Stimulated activated CD4-positive, alpha-beta T cell treated with anti-CD3 and anti-CD28 coated beads, Interleukin-15, amount 100 ng/mL, for 24 hours (primary cell): ENCODE measurements at places on chromosomes 12 and 14.
A peak's percentile ranks its signal among the peaks of the same experiment; 100 is the strongest.

GRCh38 chr12:94623161-94623920 lies 27.0 kb downstream of the TMCC3 start:
- no peak for DNase-seq

- no peak for DNase-seq
Measured at GRCh38 chr12:16417058-16417457, 69.6 kb downstream of the MGST1 start.

GRCh38 chr12:32264961-32265360 lies 134.4 kb upstream of the FGD4 start:
- DNase-seq = no peak

DNA sequence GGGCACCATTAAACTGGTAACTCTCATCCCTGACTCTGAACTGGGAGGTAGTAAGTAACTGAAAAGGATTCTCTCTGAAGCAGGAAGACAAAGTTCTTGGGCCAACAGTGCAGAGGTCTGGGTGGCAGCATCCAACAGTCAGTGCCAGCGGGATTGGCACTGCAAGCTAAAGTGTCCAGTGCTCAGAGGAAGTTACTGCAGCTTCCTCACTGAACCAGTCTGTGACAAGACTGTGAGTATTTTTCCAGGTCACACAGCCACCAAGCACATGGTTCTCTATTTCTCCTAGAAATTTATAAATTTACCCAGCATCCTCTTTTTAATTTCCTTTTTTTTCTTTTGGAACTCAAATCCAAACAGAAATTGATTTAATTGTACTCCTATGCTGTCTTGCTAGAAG lies 81.6 kb upstream of the FAR2 start:
- DNase-seq = no peak

GRCh38 chr12:82361461-82361915 lies 3.2 kb downstream of the METTL25 start:
- DNase-seq = no peak

DNA sequence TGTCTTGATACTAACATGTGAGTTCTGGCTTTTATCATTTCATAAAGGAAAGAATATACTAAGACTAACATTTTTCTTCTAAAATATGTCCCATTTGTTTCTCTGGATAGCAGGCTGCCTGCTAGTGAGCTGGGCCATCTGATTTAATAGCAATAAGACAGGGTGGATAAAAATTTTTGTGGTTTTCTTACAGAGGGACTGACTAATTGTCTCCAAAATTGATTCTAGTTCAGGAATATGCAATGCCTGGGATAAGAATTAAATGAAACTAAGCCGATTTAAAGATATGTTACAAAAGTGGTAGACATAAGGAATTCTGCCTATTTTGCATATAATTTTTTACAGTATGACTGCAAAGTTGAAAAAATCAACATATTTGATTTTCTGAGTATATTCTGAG lies 252.9 kb upstream of the NAV3 start:
- DNase-seq = no peak

GRCh38 chr14:96590190-96590864 lies 88.1 kb downstream of the PAPOLA start:
- no peak for DNase-seq

DNA sequence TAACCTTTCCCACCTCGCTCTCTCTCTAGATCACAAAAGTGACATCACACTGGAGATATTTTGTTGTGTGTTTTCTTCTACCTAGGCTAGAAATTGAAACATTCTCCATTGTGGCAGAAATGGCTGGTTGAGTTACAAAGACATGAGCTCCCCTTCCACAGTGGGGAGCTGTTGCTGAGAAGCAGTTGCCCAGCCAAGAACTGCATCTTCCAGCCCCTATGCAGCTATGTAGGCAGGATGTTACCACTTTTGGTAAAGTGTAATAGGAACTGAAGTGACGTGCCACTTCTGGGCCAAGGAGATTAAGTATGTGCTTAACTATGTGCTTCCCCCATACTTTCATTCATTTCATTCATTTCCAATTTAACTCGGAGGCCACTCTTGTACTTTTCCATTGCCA lies 138.7 kb upstream of the E2F7 start:
- DNase-seq = no peak

GRCh38 chr14:60195179-60195810 lies 30.1 kb upstream of the DHRS7 start:
- DNase-seq = no peak

DNA sequence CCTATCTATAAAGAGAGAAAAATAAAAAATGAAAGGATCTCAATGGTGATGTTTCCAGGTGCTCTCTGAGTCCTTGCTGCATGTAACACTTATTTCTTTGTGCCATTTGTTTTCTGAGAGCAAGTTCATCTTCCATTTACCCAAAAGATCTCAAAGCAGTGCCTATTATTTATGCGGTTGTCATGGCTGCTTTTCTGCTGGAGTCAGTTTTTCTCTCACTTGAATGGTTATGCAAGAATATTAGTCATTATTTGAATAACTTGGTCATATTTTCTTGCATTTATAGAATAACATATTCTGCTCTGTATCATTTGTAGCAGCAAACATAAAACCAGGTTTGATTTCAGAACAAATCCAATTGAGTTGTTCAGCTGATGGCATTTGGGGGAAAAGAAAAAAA lies 141.8 kb upstream of the G2E3 start:
- no peak for DNase-seq

DNA sequence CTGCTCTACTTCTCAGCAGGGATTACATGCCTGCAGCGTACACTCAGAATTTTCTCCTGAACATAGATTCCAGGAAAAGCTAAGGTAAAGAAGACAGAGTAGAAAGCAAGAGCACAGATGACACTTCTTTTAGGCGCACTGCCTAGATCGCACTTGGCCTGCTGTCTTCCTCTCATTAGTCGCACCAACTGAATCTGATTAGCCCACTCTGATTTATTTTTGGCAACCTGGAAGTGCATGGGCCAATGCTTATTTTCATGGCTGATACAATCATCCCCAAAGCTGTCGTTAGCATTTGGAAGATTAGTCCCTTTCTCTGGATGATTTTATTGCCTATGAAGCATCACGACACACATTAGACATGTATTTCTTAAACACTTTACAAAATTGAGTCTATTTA lies 152.5 kb downstream of the PTPRO start:
- no peak for DNase-seq

DNA sequence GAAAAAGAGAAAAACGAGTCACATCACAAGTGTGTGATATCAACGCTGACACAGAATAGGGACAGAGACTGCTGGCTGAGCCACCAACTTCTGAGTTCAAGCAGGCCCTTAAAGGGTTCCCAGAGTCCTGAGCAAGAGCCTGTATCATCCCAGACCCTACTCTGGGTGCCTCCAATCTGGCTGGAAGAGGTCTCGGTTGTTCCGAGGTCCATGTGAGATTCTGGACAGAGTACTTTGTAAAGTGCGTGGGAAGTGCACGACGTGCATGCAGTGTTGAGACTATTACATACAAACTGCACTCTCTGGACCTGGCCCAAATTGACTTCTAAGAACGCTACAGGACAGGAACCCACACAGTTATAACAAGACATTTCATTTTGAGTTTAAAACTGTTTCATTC lies 40.6 kb downstream of the MOK start:
- no peak for DNase-seq

DNA sequence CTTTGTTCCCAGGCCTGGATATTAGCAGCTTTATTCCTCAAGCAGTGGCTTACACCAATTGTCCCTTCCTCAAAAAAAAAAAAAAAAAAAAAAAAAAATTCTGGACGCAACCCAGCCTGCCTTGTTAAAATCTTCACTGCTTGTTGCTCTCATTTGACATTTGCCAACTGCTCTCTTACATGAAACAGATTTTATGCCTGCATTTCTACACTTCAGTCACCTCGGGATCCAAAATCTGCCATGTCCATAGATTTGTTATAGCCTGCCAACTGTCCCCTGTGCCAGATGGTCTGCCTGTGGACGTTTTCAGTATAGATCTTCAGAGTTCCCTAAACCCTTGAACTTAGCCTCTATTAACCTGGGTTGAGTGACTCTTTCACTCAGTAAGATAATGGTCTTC lies 651.5 kb downstream of the FSCB start:
- no peak for DNase-seq

GRCh38 chr12:120225200-120225558 lies 24.3 kb upstream of the RPLP0 start:
- no peak for DNase-seq

GRCh38 chr14:63573581-63573980 lies 30.4 kb upstream of the PPP2R5E start:
- DNase-seq = no peak

GRCh38 chr14:101980700-101981099 lies 16.3 kb downstream of the DYNC1H1 start:
- DNase-seq = peak; percentile 23

GRCh38 chr14:34615507-34615906 lies 14.4 kb downstream of the SNX6 start:
- DNase-seq = no peak

- DNase-seq = no peak
Measured at GRCh38 chr14:79840831-79841230, 370.5 kb downstream of the DIO2 start.

DNA sequence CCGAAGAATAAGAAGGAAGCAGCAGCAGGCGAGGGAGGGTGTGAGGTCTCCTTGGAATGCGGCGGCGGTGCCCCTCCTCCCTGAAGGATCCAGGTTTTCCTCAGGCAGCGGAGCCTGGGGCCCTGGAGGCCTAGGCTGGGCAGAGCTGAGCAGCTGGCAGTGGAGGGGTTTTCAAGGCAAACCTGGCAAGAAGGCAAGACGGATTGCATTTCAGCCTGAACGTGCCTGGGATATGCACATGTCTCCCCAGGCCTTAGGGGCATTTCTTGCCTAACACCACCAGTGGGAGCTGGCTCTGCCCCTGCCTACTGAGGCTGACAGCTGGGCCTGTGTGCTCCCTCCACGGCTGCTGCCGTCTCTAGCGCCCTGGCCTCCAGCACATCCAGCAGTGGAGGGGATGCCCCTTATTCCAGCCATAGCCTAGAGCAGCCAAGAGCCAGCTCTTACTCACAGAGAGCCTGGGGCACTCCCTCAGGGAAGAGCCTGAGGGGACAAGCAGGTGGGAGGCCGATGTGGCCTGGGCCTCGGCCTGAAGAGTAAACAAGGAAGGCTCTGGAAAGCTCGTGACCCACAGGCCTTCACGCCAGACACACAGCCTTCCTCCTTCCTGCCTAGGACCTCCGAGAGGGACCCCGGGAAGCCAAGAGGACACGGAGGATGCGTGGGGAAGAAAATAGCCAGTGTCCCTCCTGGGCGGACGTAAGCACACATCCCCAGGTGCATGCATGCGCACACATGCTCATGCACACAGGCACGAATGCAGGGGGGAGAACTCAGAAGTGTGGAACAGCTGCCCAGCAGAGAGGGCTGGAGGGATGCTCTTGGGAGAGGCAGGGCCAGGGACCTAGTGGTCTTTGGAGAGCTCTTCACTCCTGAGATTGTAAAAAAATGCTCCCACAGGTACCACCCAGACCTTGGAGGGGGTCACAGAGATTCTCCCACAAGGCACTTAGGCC lies 23.0 kb upstream of the EIF2B2 start:
- no peak for DNase-seq

DNA sequence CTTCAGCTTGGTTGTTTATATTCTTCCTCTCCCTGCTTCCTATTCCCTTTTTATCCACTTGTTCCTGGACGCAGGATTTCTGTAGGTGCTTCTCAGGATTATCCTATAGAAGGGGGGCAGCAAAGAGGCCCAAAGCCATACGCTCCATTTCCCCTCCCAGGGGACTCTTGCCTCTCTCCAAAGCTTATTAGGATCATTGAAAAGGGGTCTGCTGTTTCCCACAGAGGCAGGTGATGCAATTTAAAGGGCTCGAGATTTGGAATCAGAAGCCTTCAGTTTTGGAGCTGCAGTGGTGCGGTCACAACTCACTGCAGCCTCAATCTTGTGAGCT lies 31.5 kb upstream of the SYNDIG1L start:
- DNase-seq = no peak

GRCh38 chr12:88750867-88751543 lies 170.7 kb upstream of the KITLG start:
- no peak for DNase-seq

GRCh38 chr14:101400830-101401229 lies 160.5 kb upstream of the DIO3 start:
- DNase-seq = no peak

DNA sequence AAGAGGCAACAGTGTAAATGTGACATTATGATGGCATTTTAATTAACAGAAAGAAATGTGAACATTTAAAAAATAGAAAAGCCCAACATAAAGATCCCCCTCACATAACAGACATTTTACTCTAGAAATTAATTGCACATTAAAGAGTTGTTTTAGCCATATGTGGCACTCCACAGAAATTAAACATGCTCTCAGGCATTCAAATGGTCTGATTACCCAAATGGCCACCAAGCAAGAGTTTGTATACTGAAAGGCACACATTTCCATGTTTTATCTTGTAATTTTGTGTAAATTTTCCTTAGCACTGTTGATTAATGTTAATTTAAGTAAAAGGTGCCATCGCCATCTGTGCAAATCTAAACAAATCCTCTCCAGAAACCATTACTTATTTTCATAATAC lies 43.5 kb downstream of the GTF2A1 start:
- DNase-seq = no peak

- no peak for DNase-seq
Measured at GRCh38 chr12:105823810-105824209, 314.9 kb downstream of the NUAK1 start.

DNA sequence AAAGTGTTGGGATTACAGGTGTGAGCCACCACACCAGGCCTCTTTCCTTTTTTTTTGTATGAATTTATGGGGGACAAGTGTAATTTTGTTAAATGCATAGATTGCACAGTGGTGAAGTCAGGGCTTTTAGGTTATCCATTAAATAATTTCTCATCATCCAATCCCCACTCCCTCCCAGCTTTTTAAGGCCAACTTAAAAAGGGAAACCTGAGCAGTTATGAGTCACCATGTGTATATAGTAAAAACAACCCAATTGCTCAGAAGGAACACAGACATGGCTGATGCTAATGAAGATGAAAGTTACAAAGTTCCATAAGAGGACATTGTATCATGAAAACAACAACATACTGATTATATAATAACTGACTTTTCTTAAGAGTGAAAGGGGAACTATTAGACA lies 25.6 kb upstream of the ARID2 start:
- no peak for DNase-seq

GRCh38 chr14:67199016-67199415 lies 9.8 kb downstream of the GARIN2 start:
- no peak for DNase-seq

- no peak for DNase-seq
Measured at GRCh38 chr12:53931844-53932581, 6.6 kb upstream of the HOXC13 start.

GRCh38 chr14:28243600-28243999 lies 523.0 kb upstream of the FOXG1 start:
- DNase-seq = no peak

- peak; percentile 75 for DNase-seq
Measured at GRCh38 chr12:76183459-76184186, 99.1 kb upstream of the NAP1L1 start.

DNA sequence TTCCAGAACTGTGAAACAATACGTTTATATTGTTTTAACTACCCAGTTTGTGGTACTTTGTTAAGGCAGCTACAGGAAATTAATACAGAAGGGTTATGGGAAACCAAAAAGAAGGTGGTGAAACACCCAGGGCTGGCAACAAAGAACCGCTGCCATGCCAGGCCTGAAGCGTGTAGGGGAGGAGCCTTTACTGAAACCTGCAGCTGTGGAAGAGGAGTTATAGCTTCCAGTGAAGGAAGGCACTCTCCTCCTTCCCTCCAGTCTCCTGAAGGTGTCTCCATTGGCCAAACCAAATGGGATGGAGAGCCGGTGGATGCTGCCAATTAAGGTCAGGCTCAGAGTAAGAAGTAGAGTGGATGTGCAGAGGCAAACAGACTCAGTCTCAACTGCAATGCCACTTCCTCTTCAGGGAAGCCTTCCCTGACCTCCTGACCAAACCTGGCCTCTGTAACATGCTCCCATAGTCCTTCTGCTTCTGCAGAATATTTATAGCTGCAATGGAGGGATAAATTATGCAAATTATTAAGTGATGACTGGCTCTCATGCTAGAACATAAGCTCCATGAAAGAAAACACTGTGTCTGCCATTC lies 168.3 kb downstream of the DAD1 start:
- no peak for DNase-seq
